T-helper 9 cell (primary cell): ENCODE measurements at places on chromosomes 13 and 19.

- no peak for DNase-seq
Measured at GRCh38 chr13:23022704-23023103, 158.1 kb upstream of the SGCG start.

- DNase-seq: no peak
Measured at GRCh38 chr13:109483284-109483683, 303.1 kb downstream of the IRS2 start.

DNA sequence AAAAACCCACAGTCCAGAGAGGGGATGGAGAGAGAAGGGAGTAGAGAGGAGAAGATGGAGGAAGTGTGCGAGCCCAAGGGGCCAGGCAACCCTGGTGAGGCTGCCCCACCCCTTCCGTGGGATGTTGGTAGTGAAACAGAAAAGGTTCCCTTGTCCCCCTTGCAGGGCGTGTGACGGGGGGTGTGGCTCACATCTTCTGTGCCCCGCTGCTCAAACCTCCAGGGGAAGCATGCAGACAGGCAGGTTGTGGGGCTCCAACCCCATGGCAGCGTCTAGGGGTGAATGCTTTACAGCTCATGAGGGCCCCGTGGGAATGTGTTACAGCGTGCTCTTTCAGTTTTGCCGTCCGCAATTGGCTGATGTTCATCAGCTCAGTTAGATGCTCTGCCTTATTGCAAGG, 14.7 kb upstream of the EVI5L start:
- DNase-seq: no peak

- DNase-seq: no peak
Measured at GRCh38 chr19:48006762-48007161, 12.3 kb downstream of the ELSPBP1 start.

DNA sequence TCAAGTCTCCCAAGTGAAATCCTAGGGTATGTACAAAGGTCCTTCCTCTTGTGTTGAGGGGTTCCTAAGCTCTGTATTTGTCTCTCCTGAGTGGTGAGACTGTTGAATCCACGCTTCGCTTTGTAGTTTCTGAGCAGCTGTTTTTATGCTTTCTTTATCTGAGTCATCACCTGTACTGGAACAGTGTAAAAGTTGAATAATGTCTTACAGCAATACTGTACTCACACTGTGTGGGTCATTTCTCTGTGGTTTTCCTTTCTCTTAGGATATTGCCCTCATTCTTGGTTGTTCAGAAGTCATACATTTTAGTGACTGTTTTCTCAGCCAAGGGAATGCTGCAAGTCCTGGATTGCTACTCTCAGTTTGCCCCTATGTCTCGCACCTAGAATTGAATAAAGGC, 1596.6 kb downstream of the SLITRK5 start:
- DNase-seq: no peak
